ENCODE measurements at places on chromosomes 7 and 10.

GRCh38 chr10:48509974-48510692 is 94.7 kb downstream of the ARHGAP22 start:
- no peak for DNase-seq

GRCh38 chr10:110501142-110501937 is 3.6 kb downstream of the DUSP5 start:
- DNase-seq: peak; percentile 66

GRCh38 chr7:108004220-108005142 is 1.5 kb upstream of the LAMB1 start:
- DNase-seq: no peak

DNA sequence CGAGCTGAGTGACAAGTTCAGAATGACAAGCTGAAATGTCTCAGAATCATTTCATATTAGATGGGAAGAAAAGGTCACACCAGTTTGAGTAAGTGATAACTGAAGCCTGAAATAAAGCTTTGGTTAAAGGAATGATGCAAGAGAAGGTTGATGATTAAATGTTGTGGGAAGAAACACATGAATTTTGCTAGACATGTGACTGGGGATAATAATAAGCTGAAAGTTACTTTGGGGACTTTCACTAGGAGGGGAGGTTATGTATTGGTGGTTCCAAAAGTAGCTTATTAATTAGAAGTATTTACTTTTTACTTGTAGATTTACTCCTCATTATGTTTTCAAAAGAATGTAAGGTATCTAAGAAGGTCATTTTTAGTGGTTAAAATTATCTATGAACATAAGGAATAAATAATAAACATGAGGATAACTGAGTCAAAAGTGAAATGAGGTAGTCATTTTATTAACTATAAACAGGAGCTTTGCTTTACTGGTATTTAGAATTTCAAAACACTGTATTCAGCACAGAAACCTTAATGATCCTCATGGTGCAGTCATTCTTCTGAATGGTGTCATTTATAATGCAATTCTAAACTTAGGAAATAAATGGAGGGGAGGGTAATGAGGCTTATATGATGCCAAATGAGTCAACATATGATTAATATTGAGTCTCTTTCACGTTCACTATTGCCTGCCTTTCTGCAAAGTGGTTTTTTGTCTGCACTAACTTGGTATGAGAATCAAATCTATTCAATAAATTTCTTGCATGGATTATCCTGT is 63.7 kb downstream of the PRKG1 start:
- no peak for DNase-seq

DNA sequence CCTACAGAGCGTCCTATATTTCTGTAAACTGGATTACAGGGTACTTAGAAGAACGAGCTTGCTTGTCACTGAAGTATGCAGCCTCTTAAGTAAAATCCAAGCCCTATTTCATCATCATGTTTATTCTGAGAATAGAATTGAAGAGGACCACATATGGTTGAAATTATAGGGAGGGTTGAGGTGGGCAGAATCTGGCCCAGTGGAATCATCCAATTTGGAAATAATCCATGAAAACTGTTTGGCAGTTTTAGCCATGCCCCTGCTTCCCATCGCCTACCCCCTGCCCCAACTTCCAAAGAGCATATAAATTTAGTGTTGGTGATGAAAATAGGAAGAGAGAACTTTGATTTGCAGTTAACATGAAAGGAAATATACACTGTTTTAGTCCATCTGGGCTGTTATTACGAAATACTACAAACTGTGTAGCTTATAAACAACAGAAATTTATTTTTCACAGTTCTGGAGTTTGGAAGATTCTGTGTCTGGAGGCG is 150.4 kb downstream of the PRKG1 start:
- no peak for DNase-seq

- DNase-seq: peak; percentile 58
These were observed 27.2 kb downstream of the IKZF1 start for GRCh38 chr7:50331564-50332208.

- DNase-seq: no peak
These were observed 29.0 kb upstream of the GNA12 start for GRCh38 chr7:2873146-2873545.

- DNase-seq: no peak
These were observed 1002.0 kb downstream of the LRMDA start for GRCh38 chr10:76433161-76434005.

DNA sequence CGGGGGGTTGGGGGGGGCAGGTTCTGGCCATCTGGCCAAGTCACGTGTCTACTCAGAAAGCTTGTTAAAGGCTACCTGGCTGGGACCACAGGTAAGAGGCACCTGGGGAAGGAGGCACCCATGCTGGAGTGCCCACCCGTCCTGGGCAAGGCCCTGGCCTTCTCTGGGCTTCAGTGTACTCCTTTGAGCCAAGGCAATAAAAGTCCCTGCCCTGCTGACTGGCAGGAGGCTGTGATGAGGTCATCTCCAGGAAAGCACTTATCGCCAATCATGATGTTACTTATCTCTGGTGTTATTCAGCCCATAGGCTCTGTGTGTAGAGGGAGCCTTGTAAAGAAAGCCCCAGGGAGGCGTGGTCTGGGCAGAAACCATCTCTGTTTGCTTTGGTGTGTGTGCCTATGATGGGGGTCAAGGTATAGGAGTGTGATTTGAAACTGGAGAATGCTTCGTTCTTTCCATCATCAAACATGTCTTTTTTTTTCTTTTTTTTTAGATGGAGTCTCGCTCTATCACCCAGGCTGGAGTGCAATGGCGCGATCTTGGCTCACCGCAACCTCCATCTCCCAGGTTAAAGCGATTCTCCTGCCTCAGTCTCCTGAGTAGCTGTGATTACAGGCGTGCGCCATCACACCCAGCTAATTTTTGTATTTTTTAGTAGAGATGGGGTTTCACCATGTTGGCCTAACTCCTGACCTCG is 2.5 kb upstream of the CLDN4 start:
- peak; percentile 7 for DNase-seq

DNA sequence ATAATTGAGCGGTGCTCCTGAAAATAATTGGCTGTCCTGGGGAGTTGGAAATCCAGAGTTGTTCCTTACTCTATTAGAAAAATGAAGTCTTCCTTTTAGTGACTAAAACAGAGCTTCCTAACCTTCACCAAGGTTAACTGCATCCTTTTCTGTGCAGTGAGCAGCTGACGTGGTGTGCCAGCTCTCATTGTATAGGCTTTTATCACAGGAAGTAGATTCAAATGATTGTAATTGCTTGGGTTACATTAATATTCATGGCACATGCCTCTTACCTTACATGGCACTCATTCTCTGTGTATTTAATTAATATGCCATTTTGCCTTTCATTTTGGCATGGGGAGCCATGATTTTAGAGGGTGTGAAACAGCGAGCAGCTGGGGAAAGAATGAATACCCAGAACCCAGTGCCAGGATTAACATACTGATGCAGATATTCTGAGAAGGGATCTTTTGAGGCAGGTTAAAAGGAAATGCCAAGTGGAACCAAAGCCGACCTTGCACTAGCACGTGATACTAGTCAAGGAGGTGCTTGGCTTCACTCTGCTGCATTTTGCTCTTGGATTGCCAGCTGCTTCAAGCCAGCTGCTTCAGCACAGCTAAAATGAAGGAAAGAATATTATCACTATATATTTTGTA is 115.3 kb downstream of the ST7 start:
- DNase-seq: no peak

DNA sequence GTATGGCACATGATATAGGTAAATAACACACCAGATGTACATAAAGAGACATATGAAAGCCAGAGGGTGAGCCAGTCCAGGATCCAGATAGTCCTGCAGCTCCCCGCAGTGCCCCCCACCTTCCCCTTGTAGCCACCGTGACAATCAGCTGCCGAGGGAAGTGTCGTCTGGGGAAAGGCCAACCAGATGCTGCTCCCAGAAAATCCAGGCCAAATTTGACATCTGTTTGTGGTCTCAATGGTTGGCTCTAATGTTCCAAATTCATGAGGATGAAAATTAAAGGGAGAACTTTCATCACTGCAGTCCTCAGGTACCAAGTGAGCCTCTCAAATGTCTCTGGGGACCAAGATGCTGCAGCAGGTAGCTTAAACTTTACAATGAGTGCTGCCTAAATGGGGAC is 210.3 kb downstream of the PTEN start:
- no peak for DNase-seq

DNA sequence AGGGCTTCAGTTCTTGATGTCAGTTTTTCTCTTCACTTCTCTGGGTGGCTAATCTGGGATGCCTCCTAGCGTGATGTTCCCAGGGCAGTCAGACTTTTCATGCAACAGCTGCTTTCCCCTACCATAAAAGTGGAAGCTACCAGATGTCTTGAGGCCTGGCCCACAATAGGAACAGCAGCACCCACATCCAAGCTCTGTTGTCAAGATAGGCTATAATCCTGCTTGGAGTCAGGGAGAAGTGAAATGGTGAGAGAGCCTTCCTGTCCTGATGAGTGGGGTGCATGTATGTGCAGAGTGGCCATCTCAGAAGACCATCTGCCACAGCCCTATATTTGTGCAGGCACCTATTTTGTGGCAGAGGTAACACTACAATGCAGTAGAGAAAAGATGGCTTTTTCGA is 108.0 kb downstream of the HTR5A start:
- no peak for DNase-seq

DNA sequence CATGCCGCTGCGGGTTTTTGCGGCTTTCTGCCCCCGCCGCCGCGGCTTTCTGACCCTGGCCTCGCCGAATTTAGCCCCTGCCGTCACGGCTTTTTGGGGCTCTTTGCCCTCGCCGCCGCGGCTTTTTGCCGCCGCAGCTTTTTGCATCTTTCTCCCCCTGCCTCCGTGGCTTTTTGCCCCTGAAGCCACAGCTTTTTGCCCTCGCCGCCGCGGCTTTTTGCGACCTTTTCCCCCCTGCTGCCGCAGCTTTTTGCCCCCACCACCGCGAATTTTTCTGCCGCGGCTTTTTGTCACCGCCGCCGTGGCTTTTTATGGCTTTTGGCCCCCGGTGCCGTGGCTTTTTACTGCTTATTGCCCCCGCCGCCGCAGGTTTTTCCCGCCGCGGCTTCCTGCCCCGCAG is 636.5 kb downstream of the ZNF716 start:
- no peak for DNase-seq

GRCh38 chr10:64586934-64587503 is 1065.8 kb downstream of the REEP3 start:
- no peak for DNase-seq

DNA sequence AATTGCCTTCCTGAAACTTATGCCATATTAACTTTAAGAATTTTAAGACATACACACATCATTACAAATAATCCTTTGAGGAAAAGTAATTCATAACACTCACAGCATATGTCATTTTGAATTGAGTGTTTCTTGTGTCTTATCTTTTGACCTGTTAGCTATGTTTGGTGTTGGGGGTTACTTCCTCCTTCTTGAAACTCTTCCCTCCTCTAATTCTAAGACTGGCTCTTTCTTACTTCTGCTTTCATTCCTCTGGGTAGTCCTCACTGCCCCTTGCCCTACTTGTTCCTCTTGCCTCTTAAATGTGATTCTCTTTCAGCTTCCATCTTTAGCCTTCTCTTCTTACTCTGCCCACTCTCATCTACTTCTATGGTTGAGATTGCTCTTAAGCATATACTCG is 28.3 kb upstream of the PIP4K2A start:
- DNase-seq: no peak

GRCh38 chr10:56346845-56347415 is 14.1 kb downstream of the ZWINT start:
- no peak for DNase-seq

- no peak for DNase-seq
These were observed 15.4 kb downstream of the ZNF316 start for GRCh38 chr7:6652446-6653011.

DNA sequence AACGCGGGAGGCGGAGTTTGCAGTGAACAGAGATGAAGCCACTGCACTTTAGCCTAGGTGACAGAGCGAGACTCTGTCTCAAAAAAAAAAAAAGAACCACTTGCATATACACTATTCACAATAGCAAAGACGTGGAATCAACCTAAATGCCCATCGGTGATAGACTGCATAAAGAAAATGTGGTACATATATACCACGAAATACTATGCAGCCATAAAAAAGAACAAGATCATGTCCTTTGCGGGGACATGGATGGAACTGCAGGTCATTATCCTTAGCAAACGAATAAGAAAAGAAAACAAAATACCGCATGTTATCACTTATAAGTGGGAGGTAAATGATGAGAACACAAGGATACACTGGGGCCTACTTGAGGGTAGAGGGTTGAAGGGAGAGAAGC is 39.5 kb downstream of the EGFR start:
- no peak for DNase-seq

DNA sequence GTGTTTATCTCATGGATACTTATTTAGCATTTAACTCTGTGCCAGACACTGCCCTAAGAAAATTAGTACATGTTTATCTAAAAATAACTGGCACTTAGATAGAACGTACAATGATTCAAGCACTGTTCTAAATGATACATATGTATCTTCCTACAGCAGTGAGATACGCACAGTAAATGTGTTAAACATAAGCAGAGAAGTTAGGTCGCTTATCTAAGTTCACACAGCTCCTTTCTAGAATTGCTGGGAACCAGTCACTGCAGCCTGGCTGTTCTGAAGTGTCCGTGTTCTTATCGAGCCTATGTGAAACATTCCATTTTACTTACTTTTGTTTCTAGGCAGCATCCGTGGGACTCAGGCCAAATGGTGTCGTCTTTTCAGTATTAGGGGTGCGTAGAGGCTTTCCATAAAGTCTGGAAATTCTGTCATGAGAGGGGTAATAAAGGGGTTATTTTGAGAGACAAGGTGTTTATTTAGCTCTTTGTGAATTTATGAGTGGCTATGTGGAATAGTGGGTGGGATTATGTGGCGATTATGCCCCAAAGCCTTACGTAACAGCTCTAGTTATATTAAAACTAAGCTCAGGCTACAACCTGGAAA is 186.9 kb downstream of the SND1 start:
- DNase-seq: no peak

DNA sequence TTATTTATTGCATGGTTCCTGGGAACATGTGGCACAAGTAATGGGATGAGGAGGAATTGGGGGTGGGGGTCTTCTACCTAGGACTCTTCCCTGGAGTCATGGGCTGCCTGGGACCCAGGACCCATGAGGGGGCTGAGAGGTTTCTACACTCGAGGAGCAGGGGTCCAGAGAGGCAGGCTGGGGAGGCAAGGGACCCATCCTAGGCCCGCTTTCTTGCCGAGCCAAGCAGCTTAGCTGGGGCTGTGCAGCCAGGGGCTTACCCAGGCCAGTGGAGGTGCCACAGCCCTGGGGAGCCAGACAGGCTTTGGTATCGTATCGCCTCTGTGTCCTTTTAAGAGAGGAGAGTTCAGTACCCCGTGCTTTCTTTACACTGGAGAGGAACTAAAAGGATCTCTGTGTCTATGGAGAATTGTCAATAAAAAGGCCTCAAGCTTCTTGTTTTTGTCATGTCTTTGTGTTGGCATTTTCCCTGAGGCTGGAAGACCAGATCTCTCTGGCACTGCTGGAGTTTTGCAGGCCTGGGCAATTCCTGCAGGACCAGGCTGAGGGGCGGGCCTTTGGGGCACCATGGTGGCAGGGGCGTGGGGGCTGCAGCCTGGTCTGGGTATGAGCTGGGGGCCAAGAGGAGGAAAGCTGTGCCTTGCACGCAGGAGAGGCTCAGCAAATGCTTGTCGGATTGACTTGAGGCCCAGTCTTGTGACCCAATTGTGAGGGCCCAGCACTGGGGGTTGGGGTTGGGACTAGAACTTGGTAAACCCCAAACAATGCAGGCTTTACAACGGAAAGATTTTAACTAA is 11.1 kb downstream of the SFRP5 start:
- no peak for DNase-seq
